ENCODE measurements at places on chromosomes 7 and 10.

- no peak for DNase-seq
These were observed 551 bp downstream of the WASL start for GRCh38 chr7:123748171-123748733.

- DNase-seq: no peak
These were observed 51.2 kb upstream of the SGCE start for GRCh38 chr7:94706996-94707740.

GRCh38 chr7:2990949-2991470 is 52.7 kb downstream of the CARD11 start:
- no peak for DNase-seq

DNA sequence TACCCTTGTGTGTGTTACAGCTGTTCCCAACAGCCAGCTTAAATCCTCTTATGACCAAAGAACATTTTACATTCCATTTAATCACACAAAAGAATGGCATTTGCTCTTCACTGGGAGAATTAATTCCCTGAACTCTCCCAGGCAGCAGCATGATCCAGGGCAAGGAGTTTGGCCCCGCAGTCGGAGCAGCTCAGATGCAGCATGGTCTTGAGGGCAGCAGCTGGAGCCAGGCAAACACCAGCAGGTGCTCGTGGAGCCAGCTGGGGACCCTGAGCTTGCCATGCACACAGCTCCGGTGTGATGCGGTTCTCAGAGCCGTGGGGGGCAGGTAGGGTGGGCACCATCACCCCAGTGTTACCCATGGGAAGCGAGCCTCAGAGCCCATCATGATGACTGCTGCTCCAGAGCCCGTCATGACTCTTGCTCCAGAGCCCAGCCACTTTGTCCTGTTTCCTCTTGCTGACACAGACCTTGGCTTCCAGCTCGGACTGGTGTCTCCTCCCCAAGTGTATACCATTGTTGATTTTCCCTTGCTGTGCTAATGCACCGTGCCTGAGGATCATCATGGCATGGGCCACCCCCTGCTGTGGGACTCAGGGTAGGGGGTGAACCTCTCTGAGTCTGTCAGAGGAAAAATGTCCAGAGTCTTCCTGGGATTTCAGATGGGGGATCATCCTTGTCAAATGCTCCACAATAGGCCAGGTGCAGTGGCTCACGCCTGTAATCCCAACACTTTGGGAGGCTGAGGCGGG is 75.8 kb downstream of the ZRANB1 start:
- no peak for DNase-seq

DNA sequence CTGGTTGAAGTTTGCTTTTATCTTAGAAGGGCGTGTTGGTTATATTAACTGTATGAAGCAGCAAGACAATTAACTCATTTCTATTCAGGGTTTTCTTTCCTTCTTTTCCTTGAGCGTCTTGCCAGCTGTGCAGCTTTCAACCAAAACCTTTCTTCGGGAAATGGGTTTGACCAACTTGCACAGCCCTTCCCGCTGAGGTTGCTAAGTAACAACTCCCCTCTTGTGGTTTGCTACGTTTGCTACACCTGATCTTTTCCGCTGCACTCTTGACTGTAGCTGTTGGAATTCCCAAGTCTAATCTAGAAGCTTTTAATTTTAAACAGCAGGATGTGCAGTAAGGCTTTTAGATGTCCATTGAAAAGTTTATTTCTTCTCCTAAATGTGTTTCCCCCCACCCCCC is 116.9 kb downstream of the CDCA7L start:
- DNase-seq: no peak

GRCh38 chr7:77917500-77918262 is 119.1 kb downstream of the PHTF2 start:
- no peak for DNase-seq

GRCh38 chr7:106326594-106327537 is 42.1 kb upstream of the NAMPT start:
- no peak for DNase-seq

- no peak for DNase-seq
These were observed 244.0 kb downstream of the HGF start for GRCh38 chr7:81525841-81526240.

DNA sequence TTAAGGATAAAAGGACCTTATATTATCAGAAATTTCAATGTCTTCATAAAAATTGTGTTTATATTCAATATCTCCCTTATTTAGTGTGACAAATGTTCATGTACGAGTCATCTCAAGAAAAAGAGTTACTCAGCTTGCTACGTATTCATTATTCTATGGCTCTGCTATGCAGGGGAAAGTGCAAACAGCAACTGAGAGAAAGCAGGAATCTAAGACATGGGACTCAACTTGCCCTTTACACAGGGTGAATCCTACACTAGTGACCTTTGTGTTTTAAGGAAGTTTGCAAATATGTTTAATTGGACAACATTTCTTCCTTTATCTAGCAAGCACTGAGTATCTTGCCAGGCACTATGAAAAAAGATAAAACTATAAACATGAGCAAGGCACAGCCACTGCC is 104.7 kb downstream of the NPSR1 start:
- DNase-seq: no peak

GRCh38 chr10:15369256-15370211 is 1.6 kb downstream of the FAM171A1 start:
- DNase-seq: peak; percentile 13

DNA sequence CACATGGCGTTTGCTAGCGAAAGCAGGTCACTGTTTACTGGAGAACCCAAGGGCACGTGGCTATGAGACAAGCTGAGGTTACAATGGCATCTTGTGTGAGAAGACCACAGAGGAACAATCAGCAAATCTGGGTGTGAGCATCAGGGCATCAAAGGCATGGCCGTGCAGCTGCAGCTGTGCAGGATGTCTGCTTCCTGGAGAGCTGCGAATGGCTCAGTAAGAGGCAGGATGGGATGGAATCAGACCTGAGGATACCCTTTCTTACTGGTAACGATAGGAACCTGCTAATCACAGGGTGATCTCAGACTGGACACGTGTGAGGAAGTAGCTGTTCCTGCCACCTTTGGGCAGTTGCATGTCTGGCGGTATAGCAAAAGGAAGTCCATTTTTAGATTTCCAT is 119.5 kb downstream of the RNF216 start:
- DNase-seq: peak; percentile 44

- DNase-seq: no peak
These were observed 103.7 kb upstream of the RELN start for GRCh38 chr7:104093127-104093526.

DNA sequence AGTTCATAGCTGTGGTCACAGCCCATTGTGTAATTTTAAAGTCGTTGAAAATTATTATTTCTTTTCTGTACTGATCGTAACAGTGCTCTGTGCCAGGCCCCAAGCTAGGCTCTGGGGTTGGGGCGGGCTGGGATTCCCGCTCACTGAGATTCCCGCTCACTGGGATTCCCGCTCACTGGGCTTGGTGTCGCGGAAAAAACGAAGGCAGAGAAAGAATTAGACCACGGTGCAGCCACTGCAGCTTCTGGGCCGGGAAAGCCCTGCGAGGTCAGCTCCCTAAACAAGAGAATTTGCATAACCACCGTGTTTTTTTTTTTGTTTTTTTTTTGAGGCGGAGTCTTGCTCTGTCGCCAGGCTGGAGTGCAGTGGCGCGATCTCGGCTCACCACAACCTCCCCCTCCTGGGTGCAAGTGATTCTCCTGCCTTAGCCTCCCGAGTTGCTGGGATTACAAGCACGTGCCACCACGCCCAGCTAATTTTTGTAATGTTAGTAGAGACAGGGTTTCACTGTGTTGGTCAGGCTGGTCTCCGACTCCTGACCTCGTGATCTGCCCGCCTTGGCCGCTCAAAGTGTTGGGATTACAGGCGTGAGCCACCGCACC is 31.2 kb downstream of the FOXK1 start:
- no peak for DNase-seq

- no peak for DNase-seq
These were observed 112.9 kb downstream of the VIPR2 start for GRCh38 chr7:159031750-159032149.

DNA sequence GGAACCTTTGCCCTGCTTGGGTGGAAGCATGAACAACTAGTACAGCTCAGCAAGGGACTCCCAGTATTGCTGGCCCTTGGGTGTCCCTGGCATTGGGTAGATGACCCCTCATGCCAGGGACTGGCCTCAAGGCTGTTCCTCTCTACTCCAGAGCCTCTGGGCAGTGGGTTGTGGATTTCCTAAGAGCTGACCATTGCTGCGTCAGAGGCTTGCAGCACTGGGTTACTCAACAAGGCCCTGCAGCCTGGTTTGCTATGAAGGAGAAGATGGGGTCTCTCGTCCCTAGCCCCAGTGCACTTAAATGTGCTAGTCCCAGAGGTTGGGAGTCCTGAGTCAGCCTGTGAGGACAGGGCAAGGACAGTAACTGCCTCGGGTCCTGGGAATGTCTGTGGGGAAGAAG is 2.5 kb downstream of the VSIR start:
- no peak for DNase-seq

GRCh38 chr10:69359148-69359547 is 57.6 kb downstream of the TACR2 start:
- no peak for DNase-seq

- DNase-seq: no peak
These were observed 7.9 kb downstream of the RET start for GRCh38 chr10:43084812-43085211.

GRCh38 chr7:95772298-95772770 is at the start of gene DYNC1I1:
TSS of gene DYNC1I1 (plus strand) at chr7:95772554. CDS start at chr7:95804730, 32,176 bp downstream.
- DNase-seq: peak; percentile 91

DNA sequence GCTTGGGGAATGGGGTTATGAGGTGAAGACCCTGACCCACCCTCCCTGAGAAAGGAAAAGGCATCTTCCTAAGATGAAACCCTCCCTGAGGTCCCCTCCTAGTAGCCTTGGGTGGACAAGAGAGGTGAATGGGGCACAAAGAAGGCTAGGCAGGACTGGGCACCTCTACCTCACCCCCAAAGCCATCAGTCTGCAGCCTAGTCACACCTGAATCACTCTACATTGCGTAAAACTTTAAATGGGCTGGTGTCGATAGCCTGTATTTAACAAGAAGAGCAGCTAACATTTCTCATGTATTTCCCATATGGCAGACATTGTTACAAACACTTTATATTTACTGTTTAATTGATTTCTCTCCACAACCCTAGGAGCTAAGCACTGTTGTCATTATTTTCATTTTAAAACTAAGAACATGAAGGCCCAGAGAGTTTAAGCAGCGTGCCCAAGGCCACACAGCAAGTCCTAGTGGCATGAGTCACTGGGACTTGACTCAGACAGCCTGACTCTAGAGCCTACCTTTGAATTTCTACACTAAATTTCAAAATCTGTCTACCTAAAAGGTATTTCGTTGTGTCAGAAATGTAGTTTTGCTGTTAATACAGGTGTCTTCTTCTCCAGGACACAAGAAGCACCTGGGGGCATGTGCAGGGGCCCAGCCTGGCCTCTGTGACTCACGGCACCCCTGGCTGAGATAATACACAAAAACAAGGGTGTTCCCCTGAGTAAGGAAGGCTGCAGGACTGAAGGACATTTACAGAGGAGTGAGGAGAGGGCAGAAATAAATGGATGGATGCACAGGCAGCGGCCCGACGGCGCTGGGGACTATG is 3.4 kb downstream of the AOC1 start:
- no peak for DNase-seq

GRCh38 chr7:31271641-31272405 is 68.7 kb downstream of the NEUROD6 start:
- no peak for DNase-seq

GRCh38 chr7:24462117-24462516 is 111.1 kb upstream of the PALS2 start:
- DNase-seq: no peak

DNA sequence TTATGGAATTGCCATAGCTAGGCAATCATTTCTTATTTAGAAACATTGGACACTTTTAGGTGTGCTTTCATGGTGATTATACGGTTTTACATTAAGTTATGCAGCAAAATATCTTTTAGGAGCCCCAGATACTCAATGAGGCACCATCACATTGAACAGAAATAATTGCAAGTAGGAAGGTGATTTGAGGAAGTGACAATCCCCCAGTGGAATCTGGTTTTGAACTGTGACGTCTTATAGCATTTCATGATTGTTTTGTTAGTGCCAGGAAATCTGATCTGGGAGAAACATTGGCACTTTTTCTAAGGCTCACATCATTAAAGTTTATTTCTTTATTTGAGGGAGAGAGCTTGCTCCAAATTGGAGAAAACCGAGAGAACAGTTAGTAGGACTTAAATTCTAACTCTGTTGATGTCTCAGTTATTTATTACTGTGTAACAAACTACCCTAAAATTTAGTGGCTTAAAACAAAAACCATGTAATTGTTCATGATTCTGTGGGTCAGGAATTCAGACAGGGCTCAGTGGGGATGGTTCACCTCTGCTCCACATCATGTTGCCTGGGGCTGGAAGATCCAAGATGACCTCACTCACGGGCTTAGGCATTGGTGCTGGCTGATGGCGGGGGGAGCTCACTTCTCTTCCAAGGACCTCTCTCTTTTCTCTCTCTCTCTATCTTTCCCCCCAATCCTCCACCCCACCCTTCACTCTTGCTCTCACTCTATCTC is 78.2 kb upstream of the STEAP1B start:
- DNase-seq: no peak

- no peak for DNase-seq
These were observed 172.2 kb upstream of the KMT2E start for GRCh38 chr7:104841798-104842197.

GRCh38 chr10:7314170-7314569 is 96.7 kb downstream of the SFMBT2 start:
- no peak for DNase-seq

DNA sequence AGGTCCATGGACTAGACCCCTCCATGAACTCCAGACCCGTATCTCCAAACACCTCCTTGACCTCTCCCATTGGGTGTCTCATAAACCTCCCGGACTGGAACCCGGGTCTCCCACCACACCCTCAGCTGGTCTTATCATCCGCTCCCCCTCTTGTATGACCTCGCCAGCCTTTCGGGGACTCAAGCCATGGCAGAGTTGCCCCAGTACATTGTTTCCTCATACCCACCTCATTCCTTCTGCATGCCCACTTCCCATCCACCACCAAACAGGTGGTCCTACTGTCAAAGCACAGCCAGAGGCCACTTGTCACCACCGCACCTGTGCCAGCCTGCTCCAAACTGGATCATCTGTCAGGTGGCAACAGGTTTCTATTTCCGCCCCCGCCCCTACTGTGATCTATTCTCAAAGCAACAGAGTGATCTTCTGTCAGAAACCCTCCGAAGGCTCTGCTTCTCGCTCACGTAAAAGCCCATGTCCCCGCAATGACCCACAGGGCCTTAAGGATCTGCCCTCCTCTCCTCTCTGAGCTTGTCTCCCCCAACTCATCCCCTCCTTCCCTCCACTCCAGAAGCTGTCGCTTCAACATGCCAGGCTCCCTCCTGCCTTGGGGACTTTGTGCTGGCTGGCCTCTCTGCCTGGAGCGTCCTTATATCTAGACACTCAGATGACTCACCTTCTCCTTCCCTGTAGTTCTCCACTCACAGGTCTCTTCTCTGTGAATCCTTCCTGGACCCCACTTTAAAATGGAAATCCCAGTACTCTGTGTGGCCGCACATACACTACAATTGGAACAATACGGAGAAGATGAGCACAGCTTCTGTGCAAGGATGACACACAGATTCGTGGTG is 22.8 kb upstream of the PRKAG2 start:
- DNase-seq: no peak

GRCh38 chr7:21253740-21254687 is 173.9 kb upstream of the SP4 start:
- no peak for DNase-seq

- no peak for DNase-seq
These were observed 6.6 kb downstream of the SYNPO2L start for GRCh38 chr10:73648975-73649829.

Data from posterior cingulate gyrus (tissue), 11 donors.